GM04504 (cell line): ENCODE measurements at places on chromosomes 7 and 10.

GRCh38 chr7:153675131-153675530, 377.1 kb upstream of the DPP6 start:
- DNase-seq, result no peak

GRCh38 chr7:80449836-80450235, 62.0 kb downstream of the GNAT3 start:
- no peak for DNase-seq

DNA sequence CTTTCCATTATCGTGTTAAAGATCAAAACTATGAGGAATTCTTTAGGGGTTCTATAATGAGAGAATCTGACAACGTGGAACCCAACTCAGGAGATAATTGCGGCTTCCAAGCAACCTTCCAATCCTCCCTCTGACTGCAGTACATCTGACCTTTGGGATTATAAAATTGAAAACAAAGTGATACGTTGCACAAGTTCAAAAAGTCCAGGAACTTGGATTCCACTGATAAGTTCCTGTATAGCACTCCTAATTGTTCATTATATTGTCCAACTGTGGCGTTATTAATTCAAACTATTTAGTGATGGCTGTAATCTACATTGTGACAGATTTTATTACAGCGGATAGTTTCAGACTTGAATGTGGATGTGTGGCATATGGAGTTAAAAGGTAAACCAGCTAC, 15.4 kb downstream of the MALRD1 start:
- no peak for DNase-seq

DNA sequence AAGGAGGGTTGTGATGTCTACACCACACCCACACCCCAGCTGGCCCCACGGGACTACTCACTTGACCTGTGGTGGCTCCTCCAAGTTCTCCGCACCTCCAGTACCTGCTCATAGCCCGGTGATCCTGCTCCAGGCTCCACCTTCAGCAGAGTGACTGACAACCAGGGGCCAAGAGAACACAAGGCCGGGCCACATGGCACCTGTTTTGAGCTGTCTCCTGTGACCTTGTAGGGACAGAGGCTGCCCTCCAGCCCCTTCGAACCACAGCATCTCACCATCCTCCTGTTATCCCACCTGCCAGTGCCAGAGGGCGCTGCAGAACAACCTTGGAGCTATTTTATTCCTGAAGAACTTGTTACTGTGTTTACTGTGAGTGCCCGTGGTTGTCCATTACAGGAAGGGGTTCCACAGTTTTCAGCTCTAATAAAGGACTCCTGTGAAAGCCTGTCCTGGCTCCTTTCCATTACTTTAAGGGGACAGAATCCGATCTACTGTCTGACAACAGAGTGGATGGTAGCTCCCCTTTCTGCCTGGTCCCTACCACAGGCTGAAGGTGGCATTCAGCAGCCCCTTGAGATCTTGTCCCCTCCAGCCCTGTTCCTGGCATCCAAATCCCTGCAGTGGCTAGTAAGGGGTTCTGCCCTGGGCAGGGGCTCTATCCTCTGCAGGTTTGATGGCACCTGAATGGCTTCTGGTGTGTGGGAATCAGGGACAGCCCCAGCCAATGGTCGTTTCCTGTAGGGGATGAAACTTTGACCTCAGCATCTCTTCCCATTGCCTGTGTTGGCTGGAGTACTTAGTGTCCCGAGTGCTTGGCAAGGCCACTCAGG, 50.8 kb downstream of the C10orf120 start:
- no peak for DNase-seq

DNA sequence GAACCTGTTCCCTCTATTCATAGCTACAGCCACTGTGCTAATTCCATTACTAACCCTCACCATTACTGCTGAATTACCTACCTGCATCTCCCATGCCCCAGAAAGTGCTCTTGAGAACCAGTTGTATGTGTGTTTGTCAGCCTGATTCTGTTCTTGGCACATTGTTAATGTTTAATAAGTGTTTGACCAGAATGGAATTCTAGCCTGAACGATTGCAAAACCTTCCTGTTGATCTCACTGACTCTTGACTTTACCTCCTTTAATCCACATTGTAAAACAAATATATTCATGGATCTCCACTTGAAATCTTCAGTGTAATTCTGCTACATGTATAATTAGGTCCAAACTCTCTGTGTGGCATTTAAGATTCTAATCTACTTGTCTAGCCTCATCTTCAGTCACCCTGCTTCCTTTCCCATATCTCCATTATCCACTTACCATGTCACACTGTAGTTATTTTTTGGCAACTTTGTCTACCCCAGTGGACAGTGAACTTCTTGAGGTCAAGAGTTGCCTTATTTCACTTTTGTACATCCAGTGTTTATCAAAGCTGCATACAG, 4.9 kb downstream of the ZNF277 start:
- no peak for DNase-seq

GRCh38 chr10:113880236-113880635, 25.8 kb downstream of the NHLRC2 start:
- no peak for DNase-seq

GRCh38 chr7:81803267-81803666, 33.4 kb upstream of the HGF start:
- DNase-seq, result no peak

GRCh38 chr7:1384113-1384415, 75.2 kb downstream of the MICALL2 start:
- DNase-seq, result no peak

GRCh38 chr7:37960483-37960882, 40.0 kb downstream of the EPDR1 start:
- peak; percentile 48 for DNase-seq

DNA sequence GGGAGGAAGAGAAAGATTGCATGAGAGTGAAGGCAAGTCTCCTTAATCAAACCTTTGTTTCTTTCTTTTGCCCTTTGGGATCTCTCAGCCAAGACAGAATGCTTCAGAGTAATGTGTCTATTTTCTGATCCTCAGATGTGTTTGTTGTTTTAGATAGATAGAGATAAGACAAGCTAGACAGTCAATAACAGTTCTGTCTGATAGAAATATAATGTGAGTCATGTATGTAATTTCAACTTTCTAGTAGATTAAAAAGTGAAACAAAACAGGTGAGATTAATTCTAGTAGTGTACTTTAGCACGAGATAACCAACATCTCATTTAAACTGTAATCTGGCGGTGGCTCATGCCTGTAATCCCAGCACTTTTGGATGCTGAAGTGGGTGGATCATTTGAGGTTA, 159.2 kb downstream of the GATA3 start:
- DNase-seq, result no peak

DNA sequence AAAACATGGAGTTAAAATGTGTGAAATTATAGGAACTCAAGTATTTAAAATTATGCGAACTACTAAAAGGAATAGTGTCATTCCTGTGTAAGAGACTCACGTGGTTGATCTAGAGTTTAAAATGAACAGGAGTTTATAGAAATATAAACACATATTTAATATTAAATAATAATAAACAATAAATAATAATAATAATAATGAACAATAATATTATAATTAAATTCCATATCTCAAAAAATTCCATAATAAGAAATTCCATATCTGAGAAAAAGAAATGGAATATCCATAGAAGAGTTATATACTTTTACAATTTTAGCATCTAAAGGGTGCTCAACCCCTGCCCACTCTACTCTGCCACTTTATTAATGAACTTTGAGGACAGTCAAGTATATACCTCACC, 429.6 kb downstream of the TNS3 start:
- DNase-seq, result no peak

DNA sequence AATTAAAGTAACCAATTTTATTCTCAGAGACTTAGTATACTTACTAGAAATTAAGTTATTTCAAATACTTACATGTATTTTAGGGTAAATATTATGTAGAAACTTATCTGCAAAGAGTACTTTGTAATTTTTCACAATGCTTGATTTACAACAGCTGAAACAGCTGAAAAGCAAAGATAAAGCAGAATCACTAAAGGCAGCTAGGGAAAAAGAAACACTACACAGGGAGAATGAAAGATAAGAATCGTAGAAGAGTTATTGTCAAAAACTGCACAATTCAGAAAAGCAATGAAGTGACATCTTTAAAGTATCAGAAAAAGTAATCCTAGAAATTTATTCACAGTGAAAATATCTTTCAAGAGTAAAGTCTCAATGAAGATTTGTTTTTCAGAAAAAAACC, 69.7 kb upstream of the ZNF804B start:
- DNase-seq, result no peak

GRCh38 chr10:90960355-90960814, 39.5 kb upstream of the ANKRD1 start:
- DNase-seq, result peak; percentile 78

GRCh38 chr10:58570979-58571378, 58.3 kb downstream of the BICC1 start:
- DNase-seq, result no peak

DNA sequence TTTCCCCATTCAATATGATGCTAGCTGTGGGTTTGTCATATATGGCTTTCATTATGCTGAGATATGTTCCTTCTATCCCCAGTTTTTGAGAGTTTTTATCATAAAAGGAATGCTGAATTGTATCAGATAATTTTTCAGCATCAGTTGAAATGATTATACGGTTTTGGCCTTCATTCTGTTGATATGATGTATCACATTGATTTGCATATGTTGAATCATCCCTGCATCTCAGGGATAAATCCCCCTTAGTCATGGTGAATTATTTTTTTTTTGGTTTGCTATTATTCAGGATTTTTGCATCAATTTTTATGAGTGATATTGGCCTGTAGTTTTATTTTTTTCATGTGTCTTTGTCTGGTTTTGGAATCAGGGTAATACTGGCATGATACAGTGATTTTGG, 1152.3 kb upstream of the C7orf33 start:
- no peak for DNase-seq

DNA sequence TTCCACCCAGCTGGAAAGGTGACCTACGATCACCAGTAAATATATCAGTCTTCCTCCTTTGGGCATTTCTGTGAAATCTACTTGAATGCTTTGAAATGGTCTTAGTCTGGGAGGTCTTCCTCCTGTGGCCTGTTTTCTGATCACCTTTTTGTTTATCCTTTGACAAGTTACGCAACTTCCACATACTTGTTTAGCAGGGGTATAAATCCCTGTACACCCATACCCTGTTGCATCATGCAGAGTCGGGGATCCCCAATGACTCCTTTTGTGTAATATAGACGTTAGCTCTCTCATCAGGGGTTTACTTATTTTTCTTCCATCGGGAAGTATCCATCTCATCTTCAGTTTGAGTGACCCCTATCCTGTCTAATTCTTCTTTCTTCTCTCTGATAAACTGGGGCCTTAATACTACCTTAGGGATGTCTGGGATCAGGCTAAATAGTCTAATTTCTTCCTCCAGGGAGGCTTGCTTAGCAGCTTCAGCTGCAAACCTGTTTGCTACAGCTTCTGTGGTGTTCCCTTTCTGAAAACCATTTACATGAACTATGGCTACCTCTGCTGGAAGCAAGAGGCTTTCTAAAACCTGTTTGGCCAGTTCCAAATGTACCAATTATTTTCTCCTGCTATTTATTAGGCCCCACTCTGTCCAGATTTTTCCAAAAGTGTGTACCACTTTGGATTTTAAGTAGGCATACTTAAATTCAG, 25.8 kb downstream of the MAPK8 start:
- no peak for DNase-seq

DNA sequence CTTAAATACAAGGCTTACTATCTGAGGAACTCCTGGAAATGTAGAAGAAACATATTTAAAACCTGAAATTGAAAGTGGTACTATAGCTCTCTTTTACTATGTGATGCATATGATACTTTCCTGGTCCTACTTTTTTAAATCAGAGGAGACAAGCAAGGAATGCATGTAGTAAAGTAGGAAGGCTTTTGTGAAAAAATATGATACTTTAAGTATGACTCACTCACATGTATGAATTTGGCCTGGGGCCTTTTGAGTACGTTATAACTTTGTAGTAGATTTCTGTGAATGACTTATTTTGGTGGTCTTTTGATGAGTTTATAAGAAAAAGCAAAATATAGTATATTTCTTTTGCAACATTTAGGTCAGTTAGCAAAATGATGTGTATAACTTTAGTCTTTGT, 53.8 kb downstream of the TAX1BP1 start:
- DNase-seq, result no peak

- DNase-seq, result no peak
These were observed 51.9 kb upstream of the CAPZA2 start for GRCh38 chr7:116810267-116811116.

- DNase-seq, result no peak
These were observed 288.3 kb downstream of the ADARB2 start for GRCh38 chr10:1449021-1449420.

GRCh38 chr10:67288688-67289410, 363.0 kb downstream of the LRRTM3 start:
- no peak for DNase-seq

DNA sequence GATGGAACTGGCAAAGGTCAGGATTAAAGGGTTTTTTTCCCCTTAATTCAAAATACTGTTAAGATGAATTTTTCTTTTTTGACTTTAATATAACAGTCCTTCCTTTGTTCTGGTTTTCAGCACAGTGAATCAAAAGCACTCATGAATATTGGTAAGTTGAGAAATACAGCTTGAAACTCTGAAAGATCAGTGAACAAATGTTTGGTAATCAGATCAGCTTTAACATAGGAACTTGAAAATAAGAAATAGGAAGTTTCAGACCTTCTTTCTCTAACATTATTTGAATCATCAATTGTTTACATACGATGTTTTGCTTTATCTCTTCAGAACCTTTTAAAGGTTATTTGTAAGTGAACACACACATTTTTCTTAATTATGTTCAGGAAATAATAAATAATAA, 90.5 kb downstream of the SGMS1 start:
- DNase-seq, result no peak

- DNase-seq, result no peak
These were observed 4.8 kb downstream of the STRIP2 start for GRCh38 chr7:129438839-129439651.

DNA sequence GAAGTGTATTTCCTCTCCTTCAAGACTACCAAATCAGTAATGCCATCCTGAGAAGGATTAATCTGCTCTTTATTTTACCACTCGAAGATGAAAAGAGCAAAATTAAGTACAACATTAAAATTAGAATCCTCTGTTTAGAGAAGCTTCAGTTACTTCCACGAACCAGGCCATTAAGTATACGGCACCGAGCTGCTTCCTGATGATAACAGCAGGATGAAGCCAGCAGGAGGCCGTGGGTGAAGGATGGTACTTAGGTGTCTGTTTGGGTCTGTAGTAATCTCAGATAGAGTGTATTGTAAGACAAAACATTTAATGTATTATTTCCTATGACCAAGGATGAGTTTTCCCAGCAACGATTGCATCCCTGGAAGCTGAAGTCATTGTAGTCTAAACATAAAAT, 362.8 kb downstream of the SFMBT2 start:
- no peak for DNase-seq

DNA sequence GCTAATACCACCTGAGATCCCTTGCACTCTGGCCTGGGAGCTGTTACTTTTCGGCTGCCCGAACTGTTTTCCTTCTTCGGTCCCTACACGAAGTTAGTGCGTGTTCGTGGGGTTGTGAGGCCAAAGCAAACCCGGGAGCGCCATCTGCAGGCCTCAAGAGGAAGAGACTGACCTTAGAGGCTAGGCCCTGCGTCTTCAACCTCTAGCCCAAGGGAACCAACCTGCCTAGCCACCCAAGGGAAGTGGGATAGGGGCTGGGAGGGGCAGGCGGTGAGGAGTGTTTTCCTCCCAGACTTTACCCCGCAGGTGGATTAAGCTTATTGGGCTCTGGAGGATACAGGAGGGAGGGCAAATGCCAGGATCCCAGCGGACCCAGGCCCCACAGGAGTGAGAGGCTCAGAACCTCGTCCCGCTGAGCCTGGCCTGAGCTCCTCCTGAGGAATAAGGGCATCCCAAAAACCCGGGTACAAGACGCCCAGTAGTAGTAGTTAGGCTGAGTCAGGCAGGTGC, 1.7 kb upstream of the PAX2 start:
- peak; percentile 17 for DNase-seq
